Motor neuron (in vitro differentiated cells): ENCODE measurements at places on chromosomes 4 and X. TPM values are rescaled to one million over a fixed set of nuclear protein-coding genes. Genes with fewer than 3 reads are reported as not detected.

Gene DGKK
- 0.05 TPM in 1 of 2 replicates, not detected in the other for total RNA-seq

Gene INTS6L
- total RNA-seq: 17.4 and 23.5 TPM in 2 replicates

Gene ADH7
- total RNA-seq: not detected in 2 replicates

Gene TXK
- 0.36 and 0.37 TPM in 2 replicates for total RNA-seq

DNA sequence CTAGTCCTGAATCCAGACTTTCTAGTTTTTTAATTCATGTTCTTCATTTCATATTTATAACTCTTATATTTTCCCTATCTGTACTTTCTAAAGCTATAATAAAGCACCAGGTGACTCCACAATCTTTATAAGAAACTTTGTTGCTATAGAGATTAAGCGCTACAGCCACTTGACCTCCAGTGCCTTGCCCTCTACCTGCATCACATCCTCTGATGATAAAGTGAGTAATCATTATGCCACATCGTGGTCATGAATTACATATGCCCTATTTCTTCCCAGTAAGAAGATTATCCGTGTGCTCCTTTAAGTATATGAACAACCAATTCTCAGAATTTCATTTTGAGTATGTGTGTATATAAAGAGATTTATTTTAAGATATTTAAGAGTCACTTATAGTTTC is 6.8 kb upstream of the DYNLT3 start:
- ATAC-seq: no peak

Gene UCHL1
- 572 and 610 TPM in 2 replicates for total RNA-seq

Gene RRH
- not detected in 2 replicates for total RNA-seq

GRCh38 chrX:104113222-104113965 is 1.1 kb downstream of the ZCCHC18 start:
- ATAC-seq: peak; percentile 67

- ATAC-seq: peak; percentile 13
These were observed 14.4 kb upstream of the SEPSECS start for GRCh38 chr4:25174674-25175073.

Gene ALAS2
- 0.85 TPM in 1 of 2 replicates, not detected in the other for total RNA-seq

DNA sequence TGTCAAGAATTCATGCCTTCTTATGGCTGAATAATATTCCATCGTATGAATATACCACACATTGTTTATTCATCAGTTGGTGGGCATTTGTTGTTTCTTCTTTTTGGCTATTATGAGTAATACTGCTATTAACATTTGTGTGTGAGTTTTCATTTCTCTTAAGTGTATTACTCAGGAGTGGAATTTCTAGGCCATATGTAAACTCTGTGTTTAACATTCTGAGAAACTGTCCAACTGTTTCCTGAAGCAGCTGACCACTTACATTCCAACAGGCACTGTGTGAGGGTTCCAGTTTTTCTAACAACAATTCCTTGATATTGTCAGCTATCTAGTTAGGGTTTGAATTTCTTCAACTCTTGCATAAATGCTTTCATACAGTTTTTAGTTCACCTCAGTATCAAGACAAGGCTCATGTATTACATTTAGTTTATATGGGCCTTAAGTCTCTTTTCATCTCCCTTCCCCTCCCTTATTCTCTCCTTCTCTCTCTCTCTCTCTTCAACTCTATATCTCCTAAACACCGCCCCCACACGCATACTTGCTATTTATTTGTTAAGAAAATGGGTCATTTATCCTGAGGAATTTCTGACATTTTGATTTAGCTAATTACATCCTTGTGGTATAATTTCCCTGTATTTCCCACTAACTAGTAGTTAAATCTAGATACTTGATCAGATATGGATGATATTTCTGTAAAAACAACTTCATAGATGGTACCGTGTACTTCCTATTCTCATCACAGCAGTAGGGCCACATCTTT is 77.4 kb downstream of the WDR19 start:
- peak; percentile 92 for ATAC-seq

DNA sequence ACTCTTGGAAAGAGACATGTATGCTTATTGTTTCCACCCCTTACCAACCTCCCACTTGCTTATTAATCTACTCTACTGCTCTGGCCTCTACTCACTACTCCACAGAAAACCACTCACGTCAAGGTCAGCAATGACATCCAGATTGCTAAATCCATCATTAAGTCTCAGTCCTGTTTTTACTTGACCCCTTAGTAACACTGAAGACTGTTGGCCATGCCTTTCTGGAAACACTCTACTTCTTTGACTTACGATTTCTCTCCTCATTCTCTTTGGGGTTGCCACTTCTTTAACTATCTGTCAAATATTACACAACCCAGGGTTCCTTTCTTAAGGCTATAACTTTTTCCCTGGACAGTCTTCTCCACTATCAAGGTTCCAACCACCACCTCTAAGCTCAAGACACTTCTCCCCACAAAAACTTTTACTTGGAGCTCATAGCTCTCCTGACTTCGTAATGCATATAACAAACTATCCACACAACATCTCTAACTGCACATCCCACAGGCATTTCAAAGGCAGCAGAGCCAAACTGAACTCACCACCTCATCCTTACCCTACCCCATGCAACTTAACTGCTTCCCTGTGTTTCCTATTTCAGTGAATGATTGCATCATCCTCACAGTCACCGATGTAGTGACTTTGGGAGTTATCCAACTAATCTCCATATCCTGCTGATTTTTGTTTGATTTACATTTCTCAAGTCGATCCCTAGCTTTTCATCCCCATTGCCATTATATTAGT is 15.8 kb upstream of the MAGEA4 start:
- no peak for ATAC-seq

Gene MAGEA1
- total RNA-seq: not detected in 2 replicates

DNA sequence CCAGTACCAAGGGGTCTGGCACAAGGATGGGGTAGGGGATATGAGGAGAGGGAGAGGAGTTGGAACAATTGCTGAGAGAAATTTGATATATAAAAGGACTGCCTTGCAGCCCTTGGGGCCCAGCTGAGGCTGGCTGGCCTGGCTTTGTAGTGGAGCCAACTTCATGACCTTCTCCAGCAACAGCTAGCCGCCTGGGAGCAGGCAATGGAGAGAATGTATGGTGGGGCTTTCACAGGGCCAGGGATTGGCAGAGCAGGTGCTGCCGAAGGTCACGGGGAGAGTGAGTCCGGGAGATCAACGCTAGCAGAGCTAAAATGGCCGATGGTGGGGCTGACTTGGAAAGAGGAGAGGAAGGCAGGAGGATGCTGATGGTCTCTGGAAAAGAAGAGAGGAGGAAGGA is 120.4 kb upstream of the SMIM10 start:
- ATAC-seq: no peak

Gene NFXL1
- total RNA-seq: 9.3 and 10.4 TPM in 2 replicates

DNA sequence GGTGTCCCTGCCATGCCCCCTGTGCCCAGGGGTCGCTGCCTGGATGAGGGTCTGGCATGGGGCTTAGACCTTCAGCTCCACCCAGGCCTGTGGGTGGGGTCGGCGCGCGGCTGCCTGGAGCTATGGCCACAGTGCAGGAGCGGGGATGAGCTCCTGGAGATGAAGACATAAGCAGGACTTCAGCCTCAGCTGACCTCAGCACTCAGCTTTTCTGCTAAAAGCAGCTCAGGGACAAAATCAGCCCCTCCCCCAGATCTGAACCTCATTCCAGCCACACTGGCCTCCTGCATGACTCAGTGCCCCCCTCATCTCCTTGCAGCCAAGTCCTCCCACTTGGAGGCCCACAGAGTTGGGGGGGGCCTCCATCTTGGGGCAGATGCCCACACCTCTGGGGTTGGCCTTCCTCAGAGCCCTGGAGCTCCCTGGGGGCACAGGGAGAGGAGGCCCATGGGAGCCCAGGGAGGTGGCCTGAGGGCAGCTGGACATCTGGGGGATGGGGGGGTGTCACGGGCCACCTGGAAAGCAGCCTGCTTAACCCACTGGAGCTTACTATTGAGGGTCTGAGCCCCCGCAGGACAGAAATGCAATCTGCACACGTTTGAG is 19.4 kb upstream of the CPLX1 start:
- peak; percentile 16 for ATAC-seq

Gene ABLIM2
- total RNA-seq: 6.4 and 7.0 TPM in 2 replicates

GRCh38 chr4:136650541-136651277 is 881.6 kb downstream of the PCDH18 start:
- ATAC-seq: no peak

Gene HGFAC
- 1.8 and 2.5 TPM in 2 replicates for total RNA-seq

GRCh38 chr4:23135792-23136645 is 443.3 kb downstream of the GBA3 start:
- peak; percentile 58 for ATAC-seq
